ENCODE measurements at places on chromosomes 3 and 15. TPM values are rescaled to one million over a fixed set of nuclear protein-coding genes. Genes with fewer than 3 reads are reported as not detected.
A peak's percentile ranks its signal among the peaks of the same experiment; 100 is the strongest.

The ROPN1 gene
- total RNA-seq: not detected

The LRRC31 gene
- total RNA-seq: not detected

GRCh38 chr3:129623447-129624118, 17.1 kb upstream of the PLXND1 start:
- no peak overlapping the region for H3K27ac ChIP-seq
- DNase-seq: no peak
- no peak overlapping the region for H3K4me3 ChIP-seq
- H3K27me3 ChIP-seq: no peaks in the 10 kb centered on the region

- H3K36me3 ChIP-seq: peaks cover 41% of the 10 kb centered on the region
- no peak for DNase-seq
- H3K4me3 ChIP-seq: no peak overlapping the region
- H3K4me1 ChIP-seq: no peaks in the 10 kb centered on the region
- no peaks in the 10 kb centered on the region for H3K27me3 ChIP-seq
These were observed 53.4 kb downstream of the USP13 start for GRCh38 chr3:179706233-179706632.

- no peaks in the 10 kb centered on the region for H3K4me1 ChIP-seq
- no peak overlapping the region for H3K4me3 ChIP-seq
- H3K27me3 ChIP-seq: no peaks in the 10 kb centered on the region
- no peak for DNase-seq
- H3K27ac ChIP-seq: no peak overlapping the region
- peaks cover 10% of the 10 kb centered on the region for H3K36me3 ChIP-seq
These were observed 130.2 kb upstream of the LMOD3 start for GRCh38 chr3:69252631-69253030.

DNA sequence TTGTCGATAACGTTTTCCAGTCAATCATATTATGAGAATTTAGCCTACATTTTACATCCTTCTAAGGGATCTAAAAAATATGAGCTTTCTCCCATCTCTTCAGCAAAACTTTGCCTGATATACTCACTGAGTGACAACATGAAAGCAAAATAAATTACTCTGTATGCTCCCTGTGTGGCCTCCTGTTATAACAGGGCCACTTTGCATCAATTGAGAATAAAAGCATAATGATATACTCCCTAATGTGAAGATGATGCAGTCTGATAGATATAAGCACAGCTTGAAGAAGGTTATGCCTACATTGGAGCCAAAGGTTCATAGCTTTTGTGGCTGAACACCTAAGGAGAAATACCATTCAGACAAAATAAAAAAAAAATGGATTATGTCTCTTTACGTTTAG, 561.3 kb upstream of the ZNF717 start:
- no peak for DNase-seq
- no peaks in the 10 kb centered on the region for H3K4me1 ChIP-seq
- H3K27ac ChIP-seq: no peak overlapping the region
- H3K4me3 ChIP-seq: no peak overlapping the region
- peaks cover 32% of the 10 kb centered on the region for H3K27me3 ChIP-seq
- no peaks in the 10 kb centered on the region for H3K36me3 ChIP-seq

GRCh38 chr15:27410996-27411605, 440.1 kb downstream of the GABRG3 start:
- no peaks in the 10 kb centered on the region for H3K27me3 ChIP-seq
- no peaks in the 10 kb centered on the region for H3K36me3 ChIP-seq
- H3K4me3 ChIP-seq: no peak overlapping the region

GRCh38 chr15:43204016-43204901, 16.6 kb downstream of the EPB42 start:
- peaks cover 4% of the 10 kb centered on the region for H3K36me3 ChIP-seq
- H3K4me1 ChIP-seq: peaks cover 11% of the 10 kb centered on the region
- H3K4me3 ChIP-seq: no peak overlapping the region
- peak overlapping the region; percentile 17 for H3K27ac ChIP-seq
- peak; percentile 69 for DNase-seq
- H3K27me3 ChIP-seq: no peaks in the 10 kb centered on the region
